ENCODE measurements at places on chromosomes 2 and 18.

GRCh38 chr2:227703280-227703732 lies 14.5 kb downstream of the SLC19A3 start:
- no peaks in the 10 kb centered on the region for H3K4me1 ChIP-seq
- H3K27me3 ChIP-seq = no peaks in the 10 kb centered on the region
- no peaks in the 10 kb centered on the region for H3K36me3 ChIP-seq
- no peak overlapping the region for H3K4me3 ChIP-seq
- no peak overlapping the region for H3K27ac ChIP-seq

GRCh38 chr2:68878071-68878711 lies 7.0 kb upstream of the BMP10 start:
- no peaks in the 10 kb centered on the region for H3K36me3 ChIP-seq
- H3K27ac ChIP-seq = no peak overlapping the region
- H3K4me1 ChIP-seq = no peaks in the 10 kb centered on the region
- H3K27me3 ChIP-seq = no peaks in the 10 kb centered on the region
- DNase-seq = peak; percentile 36
- H3K4me3 ChIP-seq = no peak overlapping the region

DNA sequence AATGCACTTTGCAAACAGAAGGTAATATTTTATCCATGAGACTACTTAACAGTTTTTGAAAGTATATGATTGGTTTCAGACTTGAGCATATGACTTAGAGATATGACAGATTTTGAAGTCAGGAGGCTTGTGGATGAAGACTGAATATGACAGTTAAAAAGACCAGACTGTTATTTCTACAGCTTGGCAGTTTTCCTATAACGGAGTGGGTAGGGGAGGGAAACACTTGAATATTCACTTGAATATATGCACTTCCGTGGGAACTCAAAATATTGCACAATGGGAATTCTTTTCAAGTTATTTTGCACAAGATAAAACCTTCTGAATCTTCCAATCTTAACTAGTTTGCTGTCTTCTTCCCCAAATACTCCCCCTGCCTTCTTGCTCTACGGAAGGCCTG lies 64.6 kb upstream of the ACKR3 start:
- peaks cover 9% of the 10 kb centered on the region for H3K4me1 ChIP-seq
- H3K4me3 ChIP-seq = no peak overlapping the region
- no peak for DNase-seq
- H3K27ac ChIP-seq = no peak overlapping the region
- H3K27me3 ChIP-seq = no peaks in the 10 kb centered on the region
- H3K36me3 ChIP-seq = no peaks in the 10 kb centered on the region

- H3K4me1 ChIP-seq = no peaks in the 10 kb centered on the region
- no peak overlapping the region for H3K4me3 ChIP-seq
- no peak overlapping the region for H3K27ac ChIP-seq
- DNase-seq = no peak
- H3K36me3 ChIP-seq = no peaks in the 10 kb centered on the region
These were observed 295.1 kb downstream of the GALR1 start for GRCh38 chr18:77544792-77545191.

- no peak overlapping the region for H3K27ac ChIP-seq
- no peak overlapping the region for H3K4me3 ChIP-seq
- H3K36me3 ChIP-seq = no peaks in the 10 kb centered on the region
- DNase-seq = no peak
- H3K27me3 ChIP-seq = no peaks in the 10 kb centered on the region
These were observed 897.6 kb downstream of the BCL11A start for GRCh38 chr2:59655809-59656208.

DNA sequence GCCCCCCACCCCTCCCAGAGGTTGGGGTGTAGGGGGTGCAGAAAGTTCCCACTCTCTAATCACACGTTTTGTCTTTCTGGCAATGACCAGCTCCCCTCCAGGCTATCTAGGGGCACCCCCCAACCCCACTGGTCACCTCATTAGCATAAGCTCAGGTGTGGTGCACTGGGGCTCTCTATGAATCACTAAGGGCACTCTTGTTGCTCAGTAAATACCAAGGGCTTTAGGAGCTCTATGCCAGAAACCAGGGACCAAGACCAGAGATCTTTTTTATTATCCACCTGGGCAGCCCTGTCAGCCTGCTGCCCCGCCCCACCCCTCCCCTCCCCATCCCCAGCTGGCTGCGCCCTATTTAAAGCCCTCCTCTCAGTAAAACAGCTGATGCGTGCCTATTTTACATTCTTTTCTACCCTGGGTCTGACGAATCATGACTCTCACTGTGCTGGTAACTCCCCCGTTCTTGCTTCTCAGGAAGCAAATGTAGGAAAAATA lies 24.3 kb downstream of the NCK2 start:
- no peak overlapping the region for H3K4me3 ChIP-seq
- H3K27ac ChIP-seq = no peak overlapping the region
- DNase-seq = no peak

DNA sequence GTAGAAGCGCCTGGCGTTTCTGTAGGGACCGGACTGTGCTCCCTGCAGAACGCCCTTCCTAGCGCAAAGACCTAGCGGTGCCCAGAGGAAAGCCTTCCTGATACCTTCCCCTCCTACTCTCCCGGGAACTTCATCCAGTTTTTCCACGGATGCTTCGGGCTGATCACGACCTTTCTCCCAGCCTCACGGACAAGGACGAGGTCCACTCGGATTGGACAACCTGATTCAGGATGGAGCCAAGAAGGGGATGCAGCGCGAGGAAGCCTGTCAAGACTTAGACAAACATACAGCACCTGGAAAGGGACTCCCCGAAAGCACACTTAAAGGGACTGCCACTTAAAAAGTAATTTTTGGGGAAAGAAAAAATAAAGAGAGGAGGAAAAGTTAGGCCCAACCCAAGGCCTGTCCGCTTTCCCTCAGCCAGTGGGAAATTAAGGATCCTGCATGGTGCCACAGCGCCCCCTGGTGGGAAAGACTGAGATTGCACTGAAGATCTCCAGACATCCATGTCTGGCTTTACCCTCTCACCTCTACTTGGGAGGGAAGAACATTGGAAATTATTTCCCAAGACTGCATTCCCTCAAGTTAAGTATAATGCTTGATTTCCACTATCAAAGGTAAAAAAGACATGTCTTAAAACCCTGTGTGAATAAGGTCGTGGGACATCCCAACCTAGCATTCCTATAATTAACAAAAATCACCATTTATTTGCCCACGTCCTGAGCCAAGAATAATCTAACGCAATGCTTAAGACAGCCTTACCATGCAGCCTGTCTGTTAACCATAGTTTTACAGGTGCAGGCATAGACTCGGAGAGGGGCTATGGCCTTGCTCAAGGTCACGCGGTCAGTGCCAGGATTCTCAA lies 13.4 kb upstream of the COPS8 start:
- no peaks in the 10 kb centered on the region for H3K4me1 ChIP-seq
- DNase-seq = peak; percentile 36
- H3K36me3 ChIP-seq = no peaks in the 10 kb centered on the region

DNA sequence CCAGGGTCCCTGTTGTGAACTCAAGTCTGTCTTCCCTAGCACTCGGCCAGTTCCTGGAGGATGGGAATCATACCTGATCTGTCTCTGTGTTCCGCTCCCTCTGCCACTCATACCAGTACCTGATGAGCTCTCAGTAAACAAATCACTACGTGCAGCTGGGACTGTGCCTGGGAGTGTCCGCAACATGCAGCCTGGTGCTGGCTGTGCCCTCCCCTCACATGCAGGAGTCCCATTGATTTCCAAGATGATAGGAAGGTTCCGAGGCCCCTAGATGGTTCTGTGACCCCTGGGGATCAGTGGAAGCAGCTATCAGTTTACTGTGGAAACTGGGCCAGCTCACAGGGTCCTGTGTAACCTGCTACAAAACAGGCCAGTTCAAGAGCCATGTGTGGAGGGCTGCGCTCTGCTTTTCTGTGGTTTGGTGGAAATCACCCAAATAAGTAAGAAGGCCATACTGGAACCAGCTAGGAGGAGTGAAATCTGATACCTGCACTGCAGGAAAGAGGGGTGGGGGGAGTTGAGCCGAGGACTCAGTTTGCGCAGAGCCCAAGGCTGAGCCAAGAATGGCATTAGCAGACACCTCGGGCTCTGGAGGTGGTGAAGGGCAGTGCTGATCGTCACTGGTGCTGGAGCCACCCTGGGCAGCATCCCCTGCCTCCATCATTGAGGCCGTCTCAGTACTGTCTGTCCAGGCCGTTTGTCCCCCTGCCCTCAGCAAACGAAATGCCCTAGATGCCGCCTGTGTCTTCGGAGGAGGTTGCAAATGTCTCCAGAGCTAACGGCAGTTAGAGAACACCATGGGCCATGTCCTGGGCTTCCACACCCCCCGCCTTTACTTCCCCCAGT lies 93.3 kb downstream of the KLHL29 start:
- DNase-seq = no peak
- no peaks in the 10 kb centered on the region for H3K4me1 ChIP-seq
- H3K27me3 ChIP-seq = no peaks in the 10 kb centered on the region
- no peak overlapping the region for H3K27ac ChIP-seq

- no peaks in the 10 kb centered on the region for H3K36me3 ChIP-seq
- no peaks in the 10 kb centered on the region for H3K27me3 ChIP-seq
- DNase-seq = peak; percentile 10
- H3K27ac ChIP-seq = no peak overlapping the region
- no peak overlapping the region for H3K4me3 ChIP-seq
- no peaks in the 10 kb centered on the region for H3K4me1 ChIP-seq
These were observed 486.0 kb downstream of the ERBB4 start for GRCh38 chr2:212052412-212053159.

DNA sequence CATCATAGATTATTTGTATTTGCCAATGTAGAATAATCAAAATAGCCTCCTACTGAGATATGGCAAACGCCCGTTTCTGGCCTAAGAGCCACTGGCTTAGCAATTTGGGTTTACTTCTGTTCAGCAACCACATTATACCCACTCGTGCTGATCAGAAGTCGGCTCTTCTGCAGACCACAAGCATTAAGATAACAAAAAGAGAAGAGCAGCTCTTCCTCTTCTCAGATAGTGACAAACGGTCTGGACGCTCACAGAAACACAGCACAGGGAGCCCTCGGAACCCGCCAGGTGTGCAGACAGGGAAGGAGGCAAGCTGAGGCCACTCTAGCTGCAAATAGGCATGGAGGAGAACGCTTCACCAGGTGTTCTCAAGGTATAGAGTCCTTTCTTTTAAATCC lies 164.0 kb downstream of the HDAC4 start:
- no peak overlapping the region for H3K27ac ChIP-seq
- peaks cover 2% of the 10 kb centered on the region for H3K36me3 ChIP-seq
- H3K4me1 ChIP-seq = peaks cover 46% of the 10 kb centered on the region
- no peak overlapping the region for H3K4me3 ChIP-seq
- DNase-seq = no peak
- H3K27me3 ChIP-seq = no peaks in the 10 kb centered on the region

DNA sequence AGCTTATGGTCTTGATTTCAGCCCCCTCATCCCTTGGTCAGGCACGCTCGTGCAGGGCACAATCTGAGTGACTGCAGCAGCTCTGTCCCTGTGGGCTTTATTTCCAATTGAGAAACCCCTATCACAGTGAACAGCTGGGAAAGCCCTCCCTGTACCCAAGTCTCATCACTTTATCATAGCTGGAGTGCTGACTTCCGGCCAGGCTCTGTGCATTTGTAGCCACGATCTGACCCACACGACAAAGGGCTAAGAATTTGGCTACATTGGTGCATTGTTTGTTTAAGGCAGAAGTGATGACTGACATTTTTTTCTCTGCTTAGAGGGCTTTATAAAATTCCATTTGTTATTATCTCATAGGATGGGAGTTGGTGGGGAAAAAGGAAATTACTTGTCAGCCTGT lies 184.4 kb downstream of the KCNS3 start:
- no peak for DNase-seq
- no peaks in the 10 kb centered on the region for H3K4me1 ChIP-seq
- H3K27ac ChIP-seq = no peak overlapping the region
- peaks cover 9% of the 10 kb centered on the region for H3K27me3 ChIP-seq

DNA sequence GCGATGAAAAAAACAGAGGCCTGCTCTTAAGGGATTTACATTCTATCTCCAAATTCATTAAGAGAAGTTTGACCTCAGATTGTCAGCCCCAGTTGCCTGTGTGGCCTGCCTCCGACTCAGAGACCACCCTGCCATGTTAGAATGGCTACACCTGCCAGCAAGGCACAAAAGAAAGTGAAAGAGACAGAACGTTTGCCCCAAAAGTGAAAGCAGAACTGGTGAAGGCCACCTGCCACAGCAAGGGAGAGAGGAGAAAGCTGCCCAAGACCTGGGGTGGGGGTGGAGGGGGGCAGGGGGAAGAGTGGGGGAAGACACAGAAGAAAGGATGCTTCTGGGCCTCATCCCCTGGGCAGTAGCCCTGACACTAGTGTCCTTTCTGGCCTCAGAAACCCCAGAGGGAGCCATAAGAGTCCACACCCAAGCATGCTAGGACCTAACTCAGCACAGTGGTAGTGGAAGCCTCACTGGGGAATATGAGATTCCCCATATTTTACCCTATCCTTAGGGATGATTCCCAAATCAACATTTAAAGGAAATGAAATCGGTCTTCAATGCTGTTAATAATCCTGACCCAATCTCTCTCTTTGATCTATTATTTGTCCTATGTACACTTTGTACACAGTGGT lies 389.7 kb downstream of the TXNL1 start:
- H3K4me3 ChIP-seq = no peak overlapping the region
- H3K27ac ChIP-seq = no peak overlapping the region
- no peaks in the 10 kb centered on the region for H3K36me3 ChIP-seq
- peak; percentile 47 for DNase-seq

DNA sequence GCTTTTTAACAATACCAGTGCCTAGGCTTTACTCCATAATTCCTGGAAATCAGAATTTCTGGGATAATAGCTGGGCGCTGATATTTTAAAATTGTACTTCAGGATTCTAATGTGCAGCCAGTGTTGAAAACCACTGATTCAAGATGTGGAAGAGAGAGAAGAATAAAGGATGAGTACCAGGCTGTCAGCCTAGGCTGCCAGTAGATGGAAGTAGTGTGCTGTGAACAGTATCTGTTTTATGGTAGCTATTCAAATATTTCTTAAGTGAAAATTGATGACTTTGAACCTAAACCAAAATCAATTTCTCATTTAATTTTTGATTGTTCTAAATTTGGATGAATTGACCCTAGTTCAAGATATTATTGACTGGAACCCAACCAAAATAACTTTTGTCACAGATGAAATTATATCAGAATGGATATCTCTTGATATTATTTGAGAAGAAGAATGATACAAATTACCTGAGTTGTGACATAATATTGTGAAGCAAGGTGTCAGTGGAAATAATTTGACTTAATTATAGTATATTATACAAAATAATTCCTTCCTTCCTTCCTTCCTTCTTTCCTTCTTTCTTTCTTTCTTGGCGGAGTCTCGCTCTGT lies 88.0 kb downstream of the COMMD1 start:
- no peak overlapping the region for H3K4me3 ChIP-seq
- no peaks in the 10 kb centered on the region for H3K36me3 ChIP-seq
- no peaks in the 10 kb centered on the region for H3K27me3 ChIP-seq

Measured in common myeloid progenitor, CD34-positive (primary cell).